ENCODE measurements at places on chromosomes 12 and 14. TPM values are rescaled to one million over a fixed set of nuclear protein-coding genes. Genes with fewer than 3 reads are reported as not detected.

CDKN3 gene
- 12.8 TPM for total RNA-seq

FAM181A gene
- not detected for total RNA-seq

ADAMTS20 gene
- total RNA-seq, result 1.6 TPM

CD9 gene
- 89.8 TPM for total RNA-seq

OR4E2 gene
- not detected for total RNA-seq

AKAP6 gene
- 74.4 TPM for total RNA-seq

SCN8A gene
- total RNA-seq, result 33.6 TPM

BDKRB2 gene
- total RNA-seq, result 7.4 TPM

ING4 gene
- 121 TPM for total RNA-seq

CCDC38 gene
- 0.27 TPM for total RNA-seq

TWF1 gene
- total RNA-seq, result 93.8 TPM

PTCSC3 gene
- not detected for total RNA-seq

DIO2 gene
- 21.3 TPM for total RNA-seq

KRT86 gene
- total RNA-seq, result not detected

GARIN6 gene
- total RNA-seq, result not detected

TAOK3 gene
- total RNA-seq, result 39.3 TPM

Measured in camera-type eye (tissue), 1 donor.